Suppressor macrophage treated with lipopolysaccharide for 4 hours (primary cell): ENCODE measurements at places on chromosomes 11 and 22.

DNA sequence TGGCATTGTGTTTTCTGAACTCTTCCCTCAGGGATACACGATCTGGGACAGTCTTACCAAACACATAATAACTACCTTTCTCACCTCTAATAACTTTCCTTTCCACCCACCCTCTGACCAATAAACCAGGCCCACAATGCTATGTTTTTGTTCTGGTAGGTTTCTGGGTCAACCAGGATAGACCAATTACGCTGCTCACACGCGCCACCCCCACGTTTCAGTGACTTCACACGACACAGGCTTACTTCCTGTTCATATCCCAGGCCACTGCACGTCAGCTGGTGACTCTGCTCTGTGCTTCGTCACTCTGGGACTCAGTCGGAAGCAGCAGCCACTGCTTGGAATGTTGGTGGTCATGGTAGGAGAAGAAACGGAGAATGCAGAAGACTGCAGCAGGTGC is 2.5 kb downstream of the KRTAP5-4 start:
- peak; percentile 17 for DNase-seq

- peak; percentile 46 for DNase-seq
Measured at GRCh38 chr11:104734998-104735397, 163.3 kb downstream of the CASP12 start.

- DNase-seq: no peak
Measured at GRCh38 chr11:59437770-59438169, 1.5 kb downstream of the OR5A1 start.

- DNase-seq: peak; percentile 78
Measured at GRCh38 chr11:6618117-6619003, 862 bp downstream of the TPP1 start.

DNA sequence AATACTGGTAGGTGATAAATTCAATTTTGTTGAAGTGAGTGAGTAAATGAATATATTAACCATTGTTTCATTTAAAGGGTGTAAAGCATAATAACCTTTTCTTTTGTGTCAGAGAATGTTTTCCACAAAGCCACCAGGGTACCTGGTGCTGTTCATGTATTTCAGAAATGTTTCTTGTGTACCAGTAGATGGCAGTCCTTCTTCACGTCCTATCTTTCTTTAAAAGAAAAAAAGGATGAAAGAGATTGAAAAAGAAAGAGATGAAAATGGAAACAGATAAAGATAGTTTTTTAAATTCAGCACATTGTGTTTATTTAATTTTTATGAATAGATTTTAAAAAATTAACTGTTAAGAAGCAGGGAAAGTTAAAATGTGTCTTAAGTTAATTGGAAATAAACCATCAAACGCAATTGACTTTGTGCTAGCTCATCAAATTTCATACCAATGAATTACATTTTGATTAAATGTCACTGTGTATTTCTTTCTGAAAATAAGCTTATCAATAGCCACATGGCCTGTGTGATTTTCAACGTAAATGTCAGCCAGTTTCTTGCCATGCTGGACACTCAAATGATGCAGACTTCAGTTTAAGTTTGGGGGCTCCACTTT is 65.5 kb upstream of the CHORDC1 start:
- DNase-seq: peak; percentile 37

DNA sequence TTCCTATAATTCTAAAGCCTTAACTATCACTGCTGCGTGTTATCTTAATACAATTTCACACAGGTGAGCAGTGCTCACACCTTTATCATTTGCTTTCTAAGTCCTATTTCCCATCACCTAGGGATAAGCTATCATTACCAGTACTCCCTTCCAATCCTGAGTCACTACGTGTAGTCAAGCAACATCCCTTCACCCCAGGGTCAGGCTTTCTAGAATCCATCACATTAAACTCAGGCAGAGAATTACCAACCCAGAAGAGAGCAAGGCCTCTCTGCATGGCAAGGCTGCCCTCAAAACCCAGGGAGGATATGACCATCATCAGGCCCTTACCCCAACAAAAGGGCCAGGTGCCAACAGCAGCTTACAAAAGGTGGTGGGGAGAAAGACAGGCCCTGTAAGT is 9.8 kb downstream of the PACSIN2 start:
- no peak for DNase-seq

DNA sequence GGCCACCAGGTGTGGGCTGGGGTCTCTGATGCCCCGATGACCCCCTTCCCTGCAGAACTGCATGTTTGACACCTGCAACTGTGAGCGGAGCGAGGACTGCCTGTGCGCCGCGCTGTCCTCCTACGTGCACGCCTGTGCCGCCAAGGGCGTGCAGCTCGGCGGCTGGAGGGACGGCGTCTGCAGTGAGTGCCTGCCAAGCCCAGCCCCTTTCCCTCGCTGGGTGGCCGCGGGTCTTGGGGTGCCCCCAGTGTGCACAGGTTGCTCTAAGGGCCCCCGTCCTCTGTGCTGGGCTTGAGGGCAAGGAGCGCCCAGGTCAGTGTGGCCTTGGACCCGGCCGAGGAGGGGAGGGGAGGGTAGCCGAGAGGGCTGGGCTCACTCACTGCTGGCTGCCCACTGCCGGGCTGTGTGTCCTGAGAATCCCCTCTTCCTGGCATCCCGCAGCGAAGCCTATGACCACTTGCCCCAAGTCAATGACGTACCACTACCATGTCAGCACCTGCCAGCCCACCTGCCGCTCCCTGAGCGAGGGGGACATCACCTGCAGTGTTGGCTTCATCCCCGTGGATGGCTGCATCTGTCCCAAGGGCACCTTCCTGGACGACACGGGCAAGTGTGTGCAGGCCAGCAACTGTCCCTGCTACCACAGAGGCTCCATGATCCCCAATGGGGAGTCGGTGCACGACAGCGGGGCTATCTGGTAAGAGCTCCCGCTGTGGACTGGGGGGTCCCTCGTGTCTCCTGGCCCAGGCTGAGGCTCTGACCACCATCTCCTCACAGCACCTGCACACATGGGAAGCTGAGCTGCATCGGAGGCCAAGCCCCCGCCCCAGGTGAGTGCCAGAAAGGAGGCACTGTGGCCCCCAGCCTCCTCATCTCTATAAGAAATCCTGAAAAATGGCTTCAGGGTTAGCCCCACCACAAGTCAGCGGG is 17.0 kb downstream of the MUC5AC start:
- no peak for DNase-seq

DNA sequence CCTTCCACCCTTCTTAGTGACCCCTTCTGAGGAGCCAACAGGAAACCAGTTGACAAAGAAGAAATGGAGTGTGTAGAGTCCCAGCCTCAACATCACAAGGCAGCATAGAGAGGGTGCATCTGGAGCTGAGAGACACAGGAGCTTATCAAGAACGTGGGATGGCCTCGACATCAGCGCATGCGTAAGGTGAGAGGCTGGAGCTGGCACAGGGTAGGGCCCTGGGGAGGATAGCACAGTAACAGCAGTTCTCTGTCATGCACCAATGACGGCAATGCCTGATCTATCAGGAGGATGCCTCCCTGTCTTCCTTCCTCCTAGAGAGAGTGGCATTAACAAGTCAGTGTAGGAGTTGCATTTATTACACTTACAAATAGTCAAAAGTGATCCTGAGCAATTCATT is 426.1 kb downstream of the NTM start:
- no peak for DNase-seq

- DNase-seq: no peak
Measured at GRCh38 chr11:107567739-107568335, 2.3 kb upstream of the ALKBH8 start.

GRCh38 chr11:111063726-111064517 is 181.6 kb upstream of the POU2AF2 start:
- no peak for DNase-seq

DNA sequence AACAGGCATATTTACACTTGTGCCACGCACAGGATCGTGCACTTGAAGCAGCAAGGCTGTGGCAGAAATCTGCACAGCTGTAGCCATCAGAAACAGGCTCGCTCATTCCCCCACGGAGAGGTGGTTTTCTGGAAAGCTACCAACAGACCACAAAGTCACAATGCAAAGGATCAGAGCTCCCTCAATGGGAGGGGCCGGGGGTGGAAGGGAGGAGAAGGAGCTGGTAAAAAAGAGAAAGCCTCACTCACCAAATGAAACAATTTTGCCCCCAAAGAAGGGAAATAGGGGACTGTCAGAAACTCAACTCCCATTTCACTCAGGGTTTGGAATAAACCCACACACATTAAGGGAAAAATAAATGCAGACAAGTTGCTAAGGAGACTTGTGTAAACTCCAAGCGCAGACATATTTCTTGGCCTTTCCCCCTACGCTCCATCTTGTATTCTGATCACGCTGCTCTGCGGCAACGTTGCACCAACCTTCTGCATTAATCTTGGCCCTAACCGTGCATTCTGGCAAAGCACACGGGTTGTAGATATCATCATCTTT is 43.2 kb upstream of the BLID start:
- no peak for DNase-seq

DNA sequence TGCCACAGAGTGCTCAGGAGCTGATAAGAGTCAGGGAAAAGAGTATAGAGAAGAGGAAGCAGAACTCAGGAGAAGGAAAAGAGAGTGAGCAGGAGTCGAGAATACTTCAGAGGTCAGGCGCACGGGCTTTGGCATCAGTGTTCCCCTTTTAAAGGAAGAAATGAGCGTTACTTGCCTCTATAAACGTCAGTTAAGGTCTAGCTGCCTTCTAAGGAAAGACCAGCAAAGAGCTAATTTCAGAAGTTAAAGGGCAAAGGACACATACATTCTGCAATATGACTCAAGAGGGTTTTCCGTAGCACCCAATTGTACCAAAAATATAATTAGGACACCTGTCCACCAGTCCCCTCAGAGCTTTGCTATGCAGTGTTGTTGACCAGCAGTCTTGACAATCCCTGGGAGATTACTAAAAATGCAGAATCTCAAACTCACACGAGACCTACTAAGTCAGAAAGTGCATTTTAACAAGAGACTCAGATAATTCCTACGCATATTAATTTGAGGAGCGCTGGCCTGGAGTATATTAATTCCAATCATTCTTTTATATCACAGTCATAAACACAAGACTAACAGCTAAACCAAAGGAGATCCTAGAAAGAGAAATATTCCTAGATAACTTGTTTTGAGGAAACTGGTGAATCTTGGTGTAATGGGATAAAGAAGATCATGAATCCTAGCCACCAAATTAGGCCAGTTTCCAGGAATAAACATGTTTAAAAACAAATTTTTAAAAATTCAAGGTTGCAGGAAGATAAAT is 249.0 kb downstream of the CADM1 start:
- DNase-seq: no peak

GRCh38 chr11:115674937-115675544 is 170.8 kb upstream of the CADM1 start:
- no peak for DNase-seq

DNA sequence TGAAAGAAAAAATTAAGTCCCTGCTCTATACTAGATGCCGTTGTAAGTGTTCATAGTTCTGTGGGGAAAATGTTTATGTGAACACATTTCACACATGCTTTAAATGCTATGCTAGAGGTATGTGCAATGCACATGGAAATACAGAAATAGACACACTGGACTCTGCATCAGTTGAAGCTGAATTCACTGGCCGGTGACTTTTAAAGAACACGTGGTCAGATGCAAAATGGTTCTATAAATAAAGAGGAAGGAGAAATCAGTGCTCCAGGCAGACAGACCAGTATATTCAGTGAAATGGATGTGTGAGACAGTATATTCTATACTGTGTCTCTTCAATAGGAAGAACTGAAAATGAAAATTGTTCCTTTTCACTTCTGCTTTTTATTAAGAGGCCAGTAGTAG is 29.9 kb downstream of the TRPC6 start:
- DNase-seq: peak; percentile 35

GRCh38 chr11:11148104-11148509 is 204.9 kb downstream of the CSNK2A3 start:
- DNase-seq: no peak

- no peak for DNase-seq
Measured at GRCh38 chr11:74701351-74701750, 29.9 kb downstream of the CHRDL2 start.

DNA sequence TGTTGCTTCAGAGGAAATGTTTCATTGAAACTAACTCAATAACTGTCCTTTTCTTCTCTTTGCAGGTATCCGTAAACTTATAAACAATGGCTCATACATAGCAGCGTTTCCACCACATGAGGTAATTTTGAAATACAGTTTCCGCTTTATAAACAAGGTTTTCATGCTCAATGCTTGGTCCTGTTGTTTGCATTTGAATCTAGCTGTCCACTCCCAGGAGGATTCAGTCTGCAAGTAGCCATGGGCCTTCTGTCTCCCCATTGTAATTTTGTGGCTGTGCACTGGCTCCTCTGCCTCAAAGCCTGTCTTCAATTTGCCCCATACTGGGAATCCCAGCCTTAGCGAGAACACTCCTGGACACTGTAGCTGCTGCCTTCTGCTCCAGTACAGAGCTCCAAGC is 34.7 kb downstream of the MUC15 start:
- no peak for DNase-seq

- no peak for DNase-seq
Measured at GRCh38 chr11:44621784-44622183, 56.3 kb downstream of the CD82 start.

DNA sequence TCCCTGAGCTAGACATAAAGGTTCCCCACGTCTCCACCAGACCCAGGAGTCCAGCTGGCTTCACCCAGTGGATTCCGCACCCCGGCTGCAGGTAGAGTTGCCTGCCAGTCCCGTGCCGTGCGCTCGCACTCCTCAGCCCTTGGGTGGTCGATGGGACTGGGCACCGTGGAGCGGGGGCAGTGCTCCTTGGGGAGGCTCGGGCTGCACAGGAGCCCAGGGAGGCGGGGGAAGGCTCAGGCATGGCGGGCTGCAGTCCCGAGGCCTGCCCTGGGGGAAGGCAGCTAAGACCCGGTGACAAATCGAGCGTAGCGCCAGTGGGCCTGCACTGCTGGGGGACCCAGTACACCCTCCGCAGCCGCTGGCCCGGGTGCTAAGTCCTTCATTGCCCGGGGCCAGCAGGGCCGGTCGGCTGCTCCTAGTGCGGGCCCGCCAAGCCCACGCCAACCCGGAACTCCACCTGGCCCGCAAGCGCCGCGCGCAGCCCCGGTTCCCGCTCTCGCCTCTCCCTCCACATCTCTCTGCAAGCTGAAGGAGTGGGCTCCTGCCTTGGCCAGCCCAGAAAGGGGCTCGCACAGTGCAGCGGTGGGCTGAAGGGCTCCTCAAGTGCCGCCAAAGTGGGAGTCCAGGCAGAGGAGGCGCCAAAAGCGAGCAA is 9.5 kb upstream of the TREH start:
- DNase-seq: no peak

- DNase-seq: peak; percentile 83
Measured at GRCh38 chr11:66020618-66021357, 5.5 kb downstream of the CATSPER1 start.
